ENCODE measurements at places on chromosomes 16 and 17.
A peak's percentile ranks its signal among the peaks of the same experiment; 100 is the strongest.

GRCh38 chr16:46871597-46871996 is 12.6 kb upstream of the GPT2 start:
- no peak for DNase-seq

- DNase-seq, result no peak
These were observed 6.3 kb upstream of the KRT13 start for GRCh38 chr17:41511716-41512115.

GRCh38 chr17:73833775-73834488 is 189.7 kb upstream of the SDK2 start:
- DNase-seq, result no peak

GRCh38 chr17:63267846-63268245 is 178.3 kb downstream of the CYB561 start:
- DNase-seq, result no peak

DNA sequence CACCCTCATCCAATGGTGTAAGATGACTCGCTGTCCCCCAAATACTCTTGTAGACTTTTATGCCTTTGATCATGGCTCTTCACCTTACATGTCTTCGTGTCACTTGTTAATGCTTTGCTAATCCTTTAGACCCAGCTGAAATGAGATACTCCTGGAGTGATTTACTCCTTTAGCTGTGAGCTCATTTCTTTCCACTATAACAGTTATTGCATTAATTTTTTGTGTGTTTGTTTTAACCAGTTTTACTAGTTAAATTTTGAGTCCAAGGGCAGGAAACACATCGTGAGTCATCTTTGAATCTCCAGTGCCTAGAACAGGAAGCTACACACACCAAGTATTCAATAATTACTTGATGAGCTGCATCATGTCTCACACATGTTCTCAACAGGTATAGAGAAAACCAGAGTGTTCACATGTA is 6.5 kb upstream of the CTCF start:
- DNase-seq, result no peak

DNA sequence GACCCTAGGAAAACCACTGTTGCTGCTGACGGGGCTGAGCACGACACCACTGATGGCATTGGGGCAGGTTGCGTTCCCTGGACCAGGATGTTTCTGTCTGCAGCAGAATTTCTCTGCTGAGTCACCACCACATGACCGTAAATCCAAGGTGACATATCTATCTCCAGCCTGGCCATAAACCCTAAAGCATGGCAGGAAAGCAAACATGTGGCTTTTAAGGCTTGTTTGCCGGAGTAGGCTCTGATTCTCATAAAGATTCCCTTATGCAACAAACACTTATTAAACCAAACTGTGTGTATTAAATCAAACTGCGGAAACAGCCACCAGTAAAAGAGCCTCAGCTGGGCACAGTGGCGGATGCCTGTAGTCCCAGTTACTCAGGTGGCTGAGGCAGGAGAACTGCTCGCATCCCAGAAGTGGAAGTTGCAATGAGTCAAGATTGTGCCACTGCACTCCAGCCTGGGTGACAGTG is 17.3 kb downstream of the MPHOSPH6 start:
- DNase-seq, result no peak

GRCh38 chr16:70646260-70647241 is at the start of gene IL34:
Gene IL34 (plus strand): TSS chr16:70646559. CDS start chr16:70646948, 389 bp downstream.
- no peak for DNase-seq

DNA sequence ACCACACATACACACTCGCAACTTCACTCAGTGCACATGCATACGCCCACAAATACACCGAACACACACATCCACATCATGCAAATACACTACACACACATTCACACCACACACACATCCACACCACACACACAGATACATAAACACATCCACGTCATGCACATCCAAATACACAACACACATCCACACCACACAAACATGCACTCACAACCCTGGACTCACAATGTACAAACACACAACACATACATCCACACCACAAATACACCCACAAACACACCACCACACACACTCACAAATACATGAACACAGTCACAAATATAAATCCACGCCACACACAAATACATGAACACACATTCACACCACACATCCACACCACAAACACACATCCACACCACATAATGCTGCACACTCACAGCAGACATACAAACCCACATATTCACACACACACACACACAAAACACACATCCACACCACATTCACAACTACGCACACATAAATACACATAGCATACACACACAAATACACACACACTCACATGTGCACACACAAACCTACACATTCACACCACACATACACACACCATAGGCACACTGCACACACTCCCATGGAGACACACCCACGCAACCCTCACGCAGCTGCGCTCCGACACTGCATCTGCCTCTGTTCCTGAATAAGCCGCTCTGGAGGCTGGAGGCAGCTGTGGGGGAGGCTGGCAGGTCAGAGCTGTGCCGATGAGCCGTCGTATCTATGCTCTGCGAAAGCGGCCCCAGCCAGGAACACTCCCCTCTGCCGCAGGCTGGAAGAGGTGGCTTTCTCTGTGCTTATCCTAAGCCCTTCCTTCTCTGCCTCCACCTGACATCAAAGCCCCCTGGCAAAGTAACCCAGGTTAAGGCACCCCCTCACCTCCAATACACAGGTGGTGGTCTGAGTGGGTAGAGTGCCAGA is 141.8 kb downstream of the GRIN2A start:
- no peak for DNase-seq

- DNase-seq, result no peak
These were observed 405.6 kb downstream of the WWOX start for GRCh38 chr16:78505036-78505435.

- no peak for DNase-seq
These were observed 201.4 kb upstream of the CIBAR2 start for GRCh38 chr16:85313526-85314301.

GRCh38 chr16:56275801-56276200 is 84.5 kb downstream of the GNAO1 start:
- no peak for DNase-seq

DNA sequence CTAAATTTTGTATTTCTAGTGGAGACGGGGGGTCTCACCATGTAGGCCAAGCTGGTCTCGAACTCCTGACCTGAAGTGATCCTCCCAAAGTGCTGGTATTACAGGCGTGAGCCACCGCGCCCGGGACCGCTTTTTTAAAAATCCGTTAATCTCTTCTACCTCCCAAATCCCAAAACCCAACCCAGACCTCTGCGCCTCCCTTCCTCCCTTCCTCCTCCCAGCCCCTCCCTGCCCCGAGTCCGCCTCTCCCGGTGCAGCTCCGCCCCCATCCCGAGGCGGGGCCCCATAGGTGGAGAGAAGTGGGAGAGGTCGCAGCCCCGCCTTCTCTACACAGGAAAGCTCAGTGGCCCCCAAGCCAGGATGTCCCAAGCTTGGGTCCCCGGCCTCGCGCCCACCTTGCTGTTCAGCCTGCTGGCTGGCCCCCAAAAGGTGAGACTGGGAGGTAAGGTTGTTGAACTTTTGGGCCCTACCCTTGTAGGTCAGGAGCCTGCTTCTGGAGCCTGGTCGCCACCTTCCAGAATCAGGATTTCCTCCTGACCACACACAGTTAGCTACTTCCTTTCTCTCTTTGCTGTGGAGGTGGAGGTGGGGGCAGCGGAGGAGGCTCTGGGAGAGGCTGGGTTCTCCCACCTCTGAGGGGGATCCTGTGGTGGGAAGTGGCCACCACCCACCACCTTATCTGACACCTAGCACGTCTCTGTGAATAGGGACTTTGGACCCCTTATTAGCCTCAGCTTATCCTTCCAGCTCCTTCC is at the start of gene TMEM92:
TMEM92 (plus strand) TSS at position 325 of the 755 bp plus-strand sequence; CDS start at position 361, 36 bp downstream.
- DNase-seq, result no peak

DNA sequence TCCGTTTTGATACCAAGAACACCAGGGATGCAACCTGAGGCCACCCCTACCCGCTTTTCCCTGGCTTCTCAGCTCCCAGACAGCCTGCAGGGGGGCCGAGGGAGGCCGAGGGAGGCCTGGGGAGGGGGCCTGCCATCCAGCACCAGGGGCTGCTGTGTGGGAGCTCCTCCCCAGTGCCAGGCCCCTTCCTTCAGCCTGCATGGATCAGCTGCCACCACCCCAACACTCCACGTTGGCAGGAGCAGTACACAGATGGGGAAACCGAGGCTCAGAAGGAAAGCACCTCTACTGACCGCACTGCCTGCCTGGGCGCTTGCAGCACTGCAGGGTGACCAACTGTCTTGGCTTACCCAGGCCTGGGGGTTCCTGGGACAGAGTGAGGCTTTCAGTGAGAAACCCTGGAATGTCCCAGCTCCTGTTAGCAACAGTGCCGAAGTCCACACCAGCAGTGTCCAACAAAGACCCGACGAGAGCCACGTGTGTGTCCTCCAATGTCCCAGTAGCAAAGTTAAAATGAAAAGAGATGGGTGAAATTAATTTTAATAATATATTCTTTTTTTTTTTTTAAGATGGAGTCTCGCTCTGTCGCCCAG is 5.3 kb upstream of the OSGIN1 start:
- no peak for DNase-seq

DNA sequence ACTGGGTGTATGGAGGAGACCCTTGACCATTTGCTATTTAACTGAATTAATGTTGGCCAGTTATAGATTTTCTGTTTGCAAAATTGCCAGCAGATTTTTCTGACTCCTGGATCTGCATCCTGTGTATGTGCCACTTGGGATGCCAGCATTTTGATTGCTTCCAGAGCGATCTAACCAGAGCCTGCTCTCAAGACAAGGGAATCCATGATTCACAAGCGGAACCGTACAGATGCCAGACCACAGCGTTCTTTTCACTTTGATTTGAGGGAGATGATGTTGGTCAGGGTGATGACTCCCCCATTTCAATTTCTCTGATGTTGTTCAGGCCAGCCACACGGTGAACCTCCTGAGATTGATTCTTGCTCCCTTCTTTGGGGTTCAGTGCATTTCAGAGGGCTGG is 228.7 kb downstream of the CDH13 start:
- DNase-seq, result no peak

- DNase-seq, result no peak
These were observed 2.9 kb upstream of the CBX8 start for GRCh38 chr17:79799538-79800324.

DNA sequence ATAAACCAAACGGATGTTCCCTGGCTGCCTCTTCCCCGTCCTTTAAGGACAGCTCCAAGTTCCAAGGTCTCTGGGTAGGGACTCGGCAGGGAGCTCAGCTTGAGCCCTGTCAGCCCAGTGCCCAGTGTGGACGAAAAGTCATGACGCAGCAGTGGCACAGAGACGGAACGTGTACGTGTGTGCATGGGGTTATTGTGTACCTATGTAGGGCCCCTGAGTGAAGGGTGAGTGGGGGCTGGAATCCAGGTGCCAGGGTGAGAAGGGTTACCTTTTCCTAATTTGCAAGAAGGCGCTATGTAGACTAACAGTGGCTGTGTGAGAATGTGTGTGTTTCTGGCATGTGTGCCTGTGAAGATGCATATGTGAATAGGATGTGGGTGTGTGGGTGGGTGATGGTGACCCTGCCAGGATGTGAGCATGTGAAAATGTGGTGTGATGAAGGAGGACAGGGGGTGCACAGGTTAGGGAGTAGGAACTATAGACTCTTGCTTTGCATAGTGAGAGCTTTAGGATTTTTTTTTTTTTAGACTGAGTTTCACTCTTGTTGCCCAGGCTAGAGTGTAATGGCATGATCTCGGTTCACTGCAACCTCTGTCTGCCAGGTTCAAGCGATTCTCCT is 6.0 kb downstream of the SCN4A start:
- no peak for DNase-seq

DNA sequence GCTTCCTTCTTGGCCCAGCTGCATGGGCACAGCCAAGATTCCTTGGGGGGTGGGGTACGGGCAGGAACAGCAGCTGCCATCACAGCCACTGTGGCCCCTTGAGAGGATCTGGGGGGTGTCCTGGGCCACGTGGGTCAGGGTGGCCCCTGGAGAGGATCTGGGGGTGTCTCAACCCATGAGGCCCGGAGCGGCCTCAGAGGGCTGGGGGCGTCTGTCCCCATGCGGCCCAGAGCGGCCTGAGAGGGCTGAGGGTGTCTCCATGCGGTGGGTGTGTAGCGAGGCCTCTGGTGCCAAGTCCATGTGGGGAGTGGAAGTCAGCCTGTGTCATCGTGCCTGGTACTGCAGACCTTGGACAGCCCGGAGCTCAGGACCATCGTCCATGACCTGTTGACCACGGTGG is 13.7 kb downstream of the TSC2 start:
- DNase-seq, result no peak

GRCh38 chr16:88540346-88540977 is 29.7 kb upstream of the ZC3H18 start:
- DNase-seq, result no peak

DNA sequence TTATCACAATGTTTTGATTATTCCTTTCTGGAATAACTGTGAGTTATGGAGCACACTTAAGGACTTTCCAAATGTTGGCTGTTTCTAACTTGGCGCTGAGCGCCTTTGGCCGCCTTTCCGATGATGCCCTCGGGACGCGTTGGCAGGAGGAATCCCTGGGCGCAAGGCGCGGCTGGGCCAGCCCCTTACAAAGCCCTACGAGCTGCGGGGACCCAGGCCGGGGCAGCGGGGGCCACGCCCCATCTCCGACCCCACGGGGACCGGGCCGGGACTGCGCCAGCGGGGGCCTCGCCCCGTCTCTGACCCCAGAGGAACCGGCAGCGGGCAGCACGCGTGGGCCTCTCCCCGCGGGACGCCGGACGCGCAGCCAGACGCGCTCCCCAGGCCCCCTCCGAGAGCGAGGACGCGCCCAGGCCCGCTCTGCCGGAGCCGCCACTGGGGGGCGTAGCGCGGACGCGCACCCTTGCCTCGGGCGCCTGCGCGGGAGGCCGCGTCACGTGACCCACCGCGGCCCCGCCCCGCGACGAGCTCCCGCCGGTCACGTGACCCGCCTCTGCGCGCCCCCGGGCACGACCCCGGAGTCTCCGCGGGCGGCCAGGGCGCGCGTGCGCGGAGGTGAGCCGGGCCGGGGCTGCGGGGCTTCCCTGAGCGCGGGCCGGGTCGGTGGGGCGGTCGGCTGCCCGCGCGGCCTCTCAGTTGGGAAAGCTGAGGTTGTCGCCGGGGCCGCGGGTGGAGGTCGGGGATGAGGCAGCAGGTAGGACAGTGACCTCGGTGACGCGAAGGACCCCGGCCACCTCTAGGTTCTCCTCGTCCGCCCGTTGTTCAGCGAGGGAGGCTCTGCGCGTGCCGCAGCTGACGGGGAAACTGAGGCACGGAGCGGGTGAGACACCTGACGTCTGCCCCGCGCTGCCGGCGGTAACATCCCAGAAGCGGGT is at the start of gene GAA:
GAA (plus strand) TSS at position 571 of the 935 bp plus-strand sequence. CDS start 3,006 bp downstream, outside the sequence.
- peak; percentile 86 for DNase-seq

- no peak for DNase-seq
These were observed 77.1 kb downstream of the STX8 start for GRCh38 chr17:9498490-9498889.

DNA sequence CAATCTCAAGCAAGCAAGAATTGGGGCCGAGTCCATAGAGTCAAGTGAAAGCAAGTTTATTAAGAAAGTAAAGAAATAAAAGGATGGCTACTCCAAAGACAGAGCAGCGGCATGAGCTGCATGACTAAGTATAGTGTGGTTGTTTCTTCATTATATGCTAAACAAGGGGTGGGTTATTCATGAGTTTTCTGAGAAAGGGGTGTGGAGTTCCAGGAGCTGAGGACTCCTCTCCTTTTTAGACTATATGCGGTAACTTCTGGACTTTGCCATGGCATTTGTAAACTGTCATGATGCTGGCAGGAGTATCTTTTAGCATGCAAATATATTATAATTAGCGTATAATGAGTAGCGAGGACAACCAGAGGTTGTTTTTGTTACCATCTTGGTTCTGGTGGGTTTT is 819.9 kb downstream of the KCNJ2 start:
- DNase-seq, result no peak
